ENCODE measurements at places on chromosomes 2 and 18.

DNA sequence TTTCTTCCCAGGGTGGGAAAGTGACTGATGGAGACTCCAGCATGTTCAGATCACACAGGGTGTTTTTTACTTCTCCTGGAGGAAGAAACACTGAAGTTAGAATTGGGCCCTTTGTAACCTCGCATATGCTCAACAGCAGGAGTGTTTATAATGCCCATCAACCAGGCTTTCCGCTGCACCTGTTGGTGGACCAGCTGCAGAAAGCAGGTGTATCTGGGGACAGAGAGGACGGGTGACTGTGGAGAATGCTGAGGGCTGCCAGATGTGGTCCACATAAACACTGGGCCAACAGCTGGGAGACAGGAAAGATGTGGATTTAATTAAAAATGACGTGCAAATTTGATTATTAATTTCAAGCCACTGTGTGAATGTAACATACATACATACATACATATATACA, 335.5 kb upstream of the SPRED2 start:
- DNase-seq: no peak

DNA sequence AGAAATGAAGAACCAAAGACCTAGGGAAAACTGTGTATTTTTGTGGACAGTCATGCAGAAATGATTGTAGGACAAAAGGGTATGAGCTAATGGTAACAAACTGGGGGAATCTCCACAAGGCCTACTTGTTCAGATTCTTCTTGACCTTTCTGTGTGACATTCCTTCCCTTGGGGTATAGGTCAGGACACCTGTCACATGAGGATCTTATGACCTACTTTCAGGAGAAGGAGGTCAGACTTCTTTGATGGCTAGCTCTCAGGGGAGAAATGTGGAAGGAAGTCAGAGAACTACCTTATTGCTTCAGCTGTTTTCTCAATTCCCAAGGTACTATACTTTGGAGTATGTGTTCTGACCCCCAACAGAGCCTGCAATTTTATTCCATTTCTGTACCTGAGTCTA, 40.7 kb upstream of the TANK start:
- DNase-seq: no peak

DNA sequence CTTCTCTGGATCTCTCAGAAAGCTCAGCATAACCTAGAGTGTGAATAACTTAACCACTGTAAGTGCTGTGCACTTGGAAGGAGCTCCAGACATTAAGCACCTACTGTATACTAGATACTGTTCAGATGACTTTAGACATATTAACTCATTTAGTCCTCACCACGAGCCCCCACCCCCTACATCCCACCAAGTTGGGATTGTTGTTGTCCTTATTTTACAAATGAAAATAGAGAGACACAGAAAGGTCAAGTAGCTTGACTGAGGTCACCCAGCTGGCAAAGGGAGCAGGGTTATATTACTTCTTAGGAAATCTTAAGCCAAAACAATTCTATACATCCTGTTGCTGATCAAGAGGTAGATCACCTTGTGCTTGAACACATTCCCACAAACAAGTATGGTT, 234.2 kb upstream of the SMAD2 start:
- DNase-seq: no peak

GRCh38 chr18:55458456-55459203, 129.4 kb downstream of the TCF4 start:
- no peak for DNase-seq

DNA sequence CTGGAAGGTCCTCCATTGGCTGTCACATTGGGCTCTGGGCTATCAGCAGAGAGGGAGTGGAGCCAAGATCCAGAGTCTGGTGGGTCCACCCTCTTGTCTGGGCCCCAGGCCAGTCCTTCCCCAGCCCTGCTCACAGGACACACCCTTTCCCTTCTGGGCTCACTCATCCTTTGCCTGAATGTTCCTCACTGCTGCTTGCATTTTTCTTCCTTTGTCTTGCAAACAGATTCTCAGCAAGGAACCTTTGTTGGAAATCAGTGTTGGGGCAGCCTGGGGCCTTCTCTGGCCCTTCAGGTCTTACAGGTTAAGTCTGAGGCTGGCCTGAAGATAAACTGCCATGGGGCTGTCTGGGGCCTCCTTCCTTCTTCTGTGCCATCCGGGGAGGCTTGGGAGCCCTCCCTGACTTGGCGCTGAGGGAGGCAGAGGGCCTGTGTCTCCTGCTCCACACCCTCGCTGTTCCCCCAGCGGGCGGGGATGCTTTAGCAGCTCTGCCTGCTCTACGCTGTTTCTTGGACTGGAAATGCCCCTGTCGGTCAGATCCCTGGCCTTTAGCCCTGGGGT, 11.5 kb upstream of the CELF4 start:
- DNase-seq: no peak

GRCh38 chr2:239563561-239563960, 162.7 kb upstream of the HDAC4 start:
- no peak for DNase-seq

Measured in kidney tubule cell (primary cell).